ENCODE measurements at places on chromosomes 3 and 15. TPM values are rescaled to one million over a fixed set of nuclear protein-coding genes. Genes with fewer than 3 reads are reported as not detected.

DNA sequence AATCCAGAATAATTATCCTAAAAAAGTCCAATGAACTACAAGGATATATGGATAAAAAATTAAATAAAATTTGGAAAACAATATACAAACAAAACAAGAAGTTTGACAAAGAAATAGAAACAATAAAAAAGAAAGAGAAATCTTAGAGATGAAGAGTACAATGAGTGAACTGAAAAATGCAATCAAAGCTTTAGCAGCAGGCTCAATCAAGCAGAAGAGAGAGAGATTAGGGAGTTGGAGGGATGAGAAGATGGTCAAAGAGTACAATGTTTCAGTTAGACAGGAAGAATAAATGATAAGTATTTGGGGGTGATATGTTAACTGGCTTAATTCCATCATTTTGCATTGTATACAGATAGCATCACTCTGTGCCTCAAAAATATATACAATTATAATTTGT, 29.9 kb downstream of the POLQ start:
- H3K27ac ChIP-seq: no peak overlapping the region
- H3K27me3 ChIP-seq: no peaks in the 10 kb centered on the region
- DNase-seq: no peak
- H3K36me3 ChIP-seq: no peaks in the 10 kb centered on the region
- no peak overlapping the region for H3K4me3 ChIP-seq

- no peak for DNase-seq
- H3K27ac ChIP-seq: no peak overlapping the region
- no peaks in the 10 kb centered on the region for H3K36me3 ChIP-seq
- peaks cover 20% of the 10 kb centered on the region for H3K27me3 ChIP-seq
- no peaks in the 10 kb centered on the region for H3K4me1 ChIP-seq
- no peak overlapping the region for H3K4me3 ChIP-seq
These were observed 39.2 kb upstream of the AGBL1 start for GRCh38 chr15:86040356-86041033.

CKMT1A gene
- 0.89 TPM for total RNA-seq

GRCh38 chr15:66429117-66429516, 42.4 kb downstream of the MAP2K1 start:
- no peak for DNase-seq
- no peak overlapping the region for H3K27ac ChIP-seq
- H3K36me3 ChIP-seq: no peaks in the 10 kb centered on the region
- H3K4me3 ChIP-seq: no peak overlapping the region
- H3K4me1 ChIP-seq: no peaks in the 10 kb centered on the region
- no peaks in the 10 kb centered on the region for H3K27me3 ChIP-seq

ITIH1 gene
- not detected for total RNA-seq

GRCh38 chr3:100499651-100500050, 7.2 kb downstream of the TMEM45A start:
- no peak overlapping the region for H3K27ac ChIP-seq
- no peaks in the 10 kb centered on the region for H3K4me1 ChIP-seq
- no peaks in the 10 kb centered on the region for H3K27me3 ChIP-seq

DNA sequence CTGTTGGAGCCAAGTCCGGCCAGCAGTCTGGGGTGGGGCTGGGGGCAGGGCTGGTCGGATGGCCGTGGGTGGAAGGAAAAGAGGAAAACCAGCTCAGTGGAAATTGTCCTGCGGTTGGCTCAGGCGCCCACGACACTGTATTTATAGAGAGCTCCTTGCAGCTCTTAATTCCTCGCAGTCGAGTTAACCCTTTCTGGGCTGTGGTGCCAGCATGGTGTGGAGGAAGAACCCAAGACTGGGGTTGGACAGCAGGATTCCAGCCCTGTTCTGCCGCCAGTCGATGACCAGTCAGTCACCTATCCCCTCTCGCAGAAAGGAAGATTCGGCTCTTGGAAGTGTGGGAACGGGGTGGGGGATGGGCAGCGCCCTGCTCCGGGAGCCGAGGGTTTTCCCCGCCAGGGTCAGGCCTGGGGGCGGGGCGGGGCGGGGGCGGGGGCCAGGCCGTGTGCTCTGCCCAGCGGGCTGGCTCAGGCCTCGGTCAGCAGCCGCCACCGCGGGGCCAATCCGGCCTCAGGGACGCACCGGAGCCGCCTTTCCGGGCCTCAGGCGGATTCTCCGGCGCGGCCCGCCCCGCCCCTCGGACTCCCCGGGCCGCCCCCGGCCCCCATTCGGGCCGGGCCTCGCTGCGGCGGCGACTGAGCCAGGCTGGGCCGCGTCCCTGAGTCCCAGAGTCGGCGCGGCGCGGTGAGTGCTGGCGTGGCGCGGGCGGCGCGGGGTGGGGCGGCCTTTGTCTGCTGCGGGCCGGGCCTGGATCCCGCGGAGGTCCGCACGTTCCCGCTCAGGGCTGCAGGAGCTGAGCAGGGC, at the start of gene CD276:
CD276 (plus strand) TSS at position 607 of the 804 bp plus-strand sequence. CDS start 15,257 bp downstream, outside the sequence.
- H3K4me3 ChIP-seq: peak within 1 kb of the TSS; percentile 86
- H3K36me3 ChIP-seq: no peaks in the 10 kb centered on the region
- peak within 1 kb of the TSS; percentile 84 for H3K27ac ChIP-seq
- no peaks in the 10 kb centered on the region for H3K27me3 ChIP-seq
- peaks cover 47% of the 10 kb centered on the region for H3K4me1 ChIP-seq

TMEM115 gene
- total RNA-seq: 27.4 TPM

GRCh38 chr3:191889106-191889505, 428.1 kb downstream of the PYDC2 start:
- no peaks in the 10 kb centered on the region for H3K36me3 ChIP-seq
- no peak overlapping the region for H3K4me3 ChIP-seq
- no peak for DNase-seq
- no peak overlapping the region for H3K27ac ChIP-seq

DNA sequence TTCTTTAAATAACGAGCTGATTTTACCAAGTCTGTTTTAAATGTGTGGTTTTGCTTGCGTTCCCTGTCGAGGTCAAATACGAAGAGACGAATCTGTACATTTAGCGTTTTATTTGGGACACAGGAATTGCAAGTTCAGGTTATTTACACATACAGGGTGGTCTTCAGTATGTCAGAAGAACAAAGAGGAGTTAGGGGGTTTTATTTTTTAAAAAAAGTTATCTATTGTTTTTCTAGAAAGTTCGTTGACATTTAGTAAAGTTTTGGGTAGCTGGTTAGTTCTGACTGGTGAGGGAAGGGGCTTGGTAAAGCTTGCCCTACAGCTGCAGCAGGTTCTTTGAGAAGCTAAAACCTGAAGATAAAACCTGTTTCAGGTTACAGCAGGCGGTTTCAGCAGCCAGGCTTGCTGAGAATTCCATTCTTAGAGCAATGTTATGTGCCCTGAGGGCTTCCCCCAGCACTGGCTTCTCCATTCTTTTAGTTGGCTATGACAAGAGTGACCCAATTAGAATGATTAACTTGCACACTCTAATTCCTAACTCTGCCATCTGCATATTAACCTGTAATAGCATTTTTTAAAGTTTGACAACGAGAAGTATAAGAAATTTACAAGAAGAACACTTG, 815 bp upstream of the ZNF280D start:
- H3K36me3 ChIP-seq: no peaks in the 10 kb centered on the region
- H3K4me3 ChIP-seq: peak overlapping the region; percentile 65
- H3K27me3 ChIP-seq: no peaks in the 10 kb centered on the region

GRCh38 chr15:90812171-90812957, 56.0 kb upstream of the FURIN start:
- no peak for DNase-seq
- no peak overlapping the region for H3K4me3 ChIP-seq
- H3K4me1 ChIP-seq: peaks cover 16% of the 10 kb centered on the region
- H3K27ac ChIP-seq: no peak overlapping the region

DISP2 gene
- not detected for total RNA-seq
